ENCODE measurements at places on chromosomes 5 and 9. TPM values are rescaled to one million over a fixed set of nuclear protein-coding genes. Genes with fewer than 3 reads are reported as not detected.

Gene INSL4
- 8.6 TPM for polyA plus RNA-seq

Gene SPARC
- 45.7 TPM for polyA plus RNA-seq

Gene C9orf153
- polyA plus RNA-seq: 0.06 TPM

DNA sequence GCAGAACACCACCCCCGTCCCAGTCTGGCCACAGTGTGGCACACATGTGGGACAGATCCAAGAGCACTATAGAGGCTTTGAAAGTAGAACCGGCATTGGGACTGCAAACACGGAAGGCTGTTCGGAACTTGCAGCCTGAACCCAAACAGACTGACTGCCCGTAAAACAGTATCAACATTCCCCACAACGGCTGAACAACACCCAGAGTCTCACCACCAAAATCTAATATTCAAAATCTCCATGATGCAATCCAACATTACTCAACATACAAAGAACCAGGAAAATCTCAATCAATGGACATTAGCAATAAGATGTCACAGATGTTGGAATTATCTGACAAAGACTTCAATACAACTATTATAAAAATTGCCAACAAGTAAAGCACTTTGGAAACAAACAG lies 82.3 kb downstream of the ROR2 start:
- no peak for DNase-seq

Gene LEAP2
- polyA plus RNA-seq: 1.6 TPM

All from A549 (cell line).